ENCODE measurements at places on chromosomes 1 and 21.

DNA sequence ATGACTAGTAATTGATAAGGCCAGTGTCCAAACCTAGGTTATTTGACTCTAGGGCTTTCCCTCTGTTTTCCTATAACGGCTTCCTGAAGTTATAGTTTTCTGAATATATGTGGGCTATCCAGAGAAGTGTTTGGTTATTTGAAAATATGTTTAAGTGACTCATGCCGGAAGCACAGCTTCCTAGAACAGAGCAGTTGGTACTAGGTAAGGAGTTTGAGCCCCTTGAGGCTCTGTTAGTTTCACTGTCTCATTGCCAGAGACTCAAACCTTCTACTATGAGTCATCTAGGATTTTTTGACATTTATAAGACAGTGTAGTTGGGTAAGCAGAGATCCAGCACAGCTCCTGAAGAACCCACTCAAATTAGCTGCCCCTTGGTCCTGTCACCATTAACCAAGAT lies 27.1 kb upstream of the LEPR start:
- no peak for DNase-seq
- peak overlapping the region; percentile 38 for H3K4me3 ChIP-seq

DNA sequence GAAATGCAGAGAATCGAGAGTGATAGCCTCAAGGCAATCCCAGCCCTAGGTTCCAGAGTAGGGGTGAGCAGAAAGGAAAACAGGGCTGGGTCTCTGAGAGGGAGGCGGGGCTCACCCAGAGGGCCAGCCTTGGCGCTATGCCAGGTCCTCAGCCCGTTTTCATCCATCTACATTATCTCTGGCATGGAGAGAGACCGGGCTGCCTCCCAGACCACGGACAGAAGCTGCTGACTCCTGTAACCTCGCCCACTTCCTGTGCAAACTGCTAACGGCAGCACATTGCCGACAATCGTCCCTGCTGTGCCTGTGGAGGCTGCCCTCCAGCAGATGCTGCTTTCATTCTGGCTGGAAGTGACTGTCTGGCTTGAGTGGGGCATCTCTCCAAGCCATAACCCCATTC lies 569.1 kb downstream of the NPHP4 start:
- peak; percentile 50 for DNase-seq
- no peaks in the 10 kb centered on the region for H3K36me3 ChIP-seq
- H3K4me1 ChIP-seq: peaks cover 15% of the 10 kb centered on the region
- peaks cover 31% of the 10 kb centered on the region for H3K27me3 ChIP-seq
- H3K4me3 ChIP-seq: peak overlapping the region; percentile 60

DNA sequence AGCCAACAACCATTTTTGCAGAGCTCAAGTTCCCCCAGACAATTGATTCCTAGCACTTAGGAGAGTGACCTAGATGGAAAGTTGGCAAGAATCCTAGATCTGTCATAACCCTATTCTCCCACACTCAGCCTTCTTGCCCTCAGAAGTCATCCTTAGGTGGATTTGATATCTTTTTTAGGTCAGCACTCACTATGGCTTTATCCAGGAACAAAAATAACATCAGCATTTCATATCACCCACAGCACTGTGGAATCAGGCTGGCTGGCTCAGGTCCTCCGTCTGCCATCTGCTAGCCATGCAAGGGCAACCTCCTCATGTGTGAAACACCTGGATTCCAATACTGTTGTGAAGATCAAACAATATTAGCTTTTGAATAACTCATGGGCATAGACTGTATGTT lies 6.0 kb downstream of the DPT start:
- peak overlapping the region; percentile 23 for H3K27ac ChIP-seq
- peaks cover 8% of the 10 kb centered on the region for H3K4me1 ChIP-seq
- H3K4me3 ChIP-seq: no peak overlapping the region
- no peak for DNase-seq
- peaks cover 15% of the 10 kb centered on the region for H3K27me3 ChIP-seq

DNA sequence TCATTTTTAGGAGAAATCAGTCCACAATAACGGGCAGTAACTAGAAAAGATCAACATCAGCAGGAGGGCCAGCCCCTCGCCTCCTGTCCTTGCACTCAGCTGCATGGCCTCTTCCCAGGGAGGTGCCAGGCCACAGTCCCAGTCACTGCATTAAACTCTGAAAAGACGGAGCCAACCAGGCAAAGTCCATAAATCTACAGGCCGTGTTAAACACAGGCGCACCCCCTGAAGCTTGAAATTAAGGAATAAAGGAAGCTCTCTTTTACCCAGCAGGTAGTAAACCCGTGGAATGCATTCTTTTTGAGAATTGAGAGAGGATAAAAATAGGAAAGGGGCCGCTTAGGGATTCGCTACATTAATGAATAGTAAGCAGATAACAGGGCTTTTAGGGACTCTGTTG lies 18.4 kb downstream of the H6PD start:
- H3K4me1 ChIP-seq: peaks cover 10% of the 10 kb centered on the region
- peaks cover 2% of the 10 kb centered on the region for H3K36me3 ChIP-seq
- H3K27ac ChIP-seq: no peak overlapping the region
- DNase-seq: no peak
- H3K4me3 ChIP-seq: no peak overlapping the region

- H3K4me3 ChIP-seq: no peak overlapping the region
- DNase-seq: no peak
- no peaks in the 10 kb centered on the region for H3K4me1 ChIP-seq
- no peaks in the 10 kb centered on the region for H3K36me3 ChIP-seq
Observed at GRCh38 chr1:244106837-244107493, 55.9 kb downstream of the ZBTB18 start.

DNA sequence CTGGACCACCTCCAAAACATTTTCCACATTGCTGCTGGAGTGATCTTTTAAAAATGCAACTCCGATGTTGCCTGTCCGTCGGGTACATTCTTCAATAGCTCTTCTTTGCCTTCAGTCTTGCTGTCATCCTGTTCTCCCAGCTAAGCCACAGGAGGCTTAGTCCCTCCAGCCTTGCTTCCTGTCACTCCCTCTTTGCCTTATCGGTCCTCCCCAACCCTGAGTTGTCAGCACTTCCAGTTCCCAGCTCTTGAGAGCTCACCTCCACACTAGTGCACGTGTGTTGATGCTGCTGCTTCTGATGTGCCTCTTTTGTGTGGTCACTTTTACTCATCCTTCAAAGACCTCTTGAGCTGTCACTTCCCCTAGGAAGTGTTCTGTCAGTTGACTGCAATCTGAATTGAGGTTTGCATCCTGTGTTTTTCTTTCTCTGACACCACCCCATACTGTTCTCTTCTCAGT lies 15.3 kb downstream of the UCK2 start:
- H3K36me3 ChIP-seq: peaks cover 2% of the 10 kb centered on the region
- peaks cover 39% of the 10 kb centered on the region for H3K4me1 ChIP-seq
- peak overlapping the region; percentile 33 for H3K4me3 ChIP-seq
- no peaks in the 10 kb centered on the region for H3K27me3 ChIP-seq
- no peak for DNase-seq
- no peak overlapping the region for H3K27ac ChIP-seq

GRCh38 chr1:119648620-119649004 lies 546 bp upstream of the ZNF697 start:
- H3K4me1 ChIP-seq: peaks cover 15% of the 10 kb centered on the region
- peak overlapping the region; percentile 76 for H3K4me3 ChIP-seq
- H3K27me3 ChIP-seq: peaks cover 89% of the 10 kb centered on the region
- DNase-seq: no peak
- no peaks in the 10 kb centered on the region for H3K36me3 ChIP-seq
- H3K27ac ChIP-seq: no peak overlapping the region

DNA sequence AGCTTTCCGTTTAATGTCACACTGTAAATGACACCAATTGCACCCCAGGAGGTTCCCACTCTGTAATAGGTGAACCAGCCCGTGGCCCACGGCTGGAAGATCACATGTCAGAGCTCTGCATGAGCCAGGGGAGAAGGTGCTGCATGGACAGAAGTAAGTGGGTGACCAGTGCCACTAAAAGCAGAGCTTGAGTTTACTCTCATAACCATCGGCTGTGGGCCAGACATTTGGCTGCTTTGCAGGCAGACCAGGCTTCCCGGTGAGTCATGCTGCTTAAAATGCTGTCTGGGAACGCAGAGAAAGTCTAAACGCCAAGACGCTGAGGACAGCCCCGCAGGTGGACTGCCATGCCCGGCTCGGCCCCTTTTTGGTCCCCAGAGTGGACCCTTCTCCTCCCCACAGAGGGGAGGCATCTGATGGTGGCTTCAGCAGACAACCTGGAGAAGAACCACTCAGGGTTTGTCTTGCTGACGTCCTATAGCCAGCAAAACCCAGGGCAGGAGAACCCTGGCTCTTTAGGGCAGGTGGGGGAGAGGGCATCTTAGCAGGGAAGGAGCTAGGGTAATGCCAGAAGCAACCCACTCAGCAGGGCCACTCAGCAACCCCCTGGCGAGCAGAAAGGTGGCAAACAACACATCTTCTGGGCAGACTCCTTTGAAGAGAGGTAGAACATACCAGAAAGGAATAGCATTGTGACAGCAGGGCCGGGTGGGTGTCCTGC lies 7.3 kb downstream of the KIAA2013 start:
- no peaks in the 10 kb centered on the region for H3K27me3 ChIP-seq
- DNase-seq: no peak
- no peak overlapping the region for H3K27ac ChIP-seq
- peaks cover 9% of the 10 kb centered on the region for H3K36me3 ChIP-seq
- H3K4me1 ChIP-seq: peaks cover 12% of the 10 kb centered on the region

DNA sequence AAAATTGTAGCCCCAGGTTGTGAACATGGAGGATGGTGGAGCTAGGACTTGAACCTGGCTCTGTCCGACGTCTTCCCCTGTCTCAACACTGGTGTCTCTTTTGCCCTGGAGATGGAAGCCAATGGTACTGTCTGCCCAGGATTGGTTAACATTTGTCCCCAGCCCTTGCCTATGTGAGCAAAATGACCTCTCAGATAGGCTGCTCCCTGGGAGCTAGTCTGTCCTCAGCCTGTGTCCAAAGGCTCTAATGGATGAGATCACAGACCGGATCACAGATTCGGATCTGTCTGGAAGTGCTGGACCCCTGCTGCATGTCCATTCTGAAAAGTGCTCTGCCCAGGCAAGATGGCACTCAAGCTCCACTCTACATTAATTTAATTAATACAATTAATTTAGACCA lies 394.4 kb upstream of the VAMP3 start:
- H3K4me3 ChIP-seq: no peak overlapping the region
- H3K4me1 ChIP-seq: no peaks in the 10 kb centered on the region
- peaks cover 2% of the 10 kb centered on the region for H3K27me3 ChIP-seq
- no peaks in the 10 kb centered on the region for H3K36me3 ChIP-seq
- no peak overlapping the region for H3K27ac ChIP-seq

GRCh38 chr21:29258626-29259338 lies 39.9 kb upstream of the BACH1 start:
- no peak for DNase-seq
- peaks cover 5% of the 10 kb centered on the region for H3K36me3 ChIP-seq
- H3K27me3 ChIP-seq: peaks cover 10% of the 10 kb centered on the region
- no peaks in the 10 kb centered on the region for H3K4me1 ChIP-seq

- no peaks in the 10 kb centered on the region for H3K27me3 ChIP-seq
- H3K4me1 ChIP-seq: no peaks in the 10 kb centered on the region
- no peak for DNase-seq
- H3K27ac ChIP-seq: no peak overlapping the region
- H3K4me3 ChIP-seq: no peak overlapping the region
- no peaks in the 10 kb centered on the region for H3K36me3 ChIP-seq
Observed at GRCh38 chr1:193794239-193794638, 607.8 kb upstream of the B3GALT2 start.

DNA sequence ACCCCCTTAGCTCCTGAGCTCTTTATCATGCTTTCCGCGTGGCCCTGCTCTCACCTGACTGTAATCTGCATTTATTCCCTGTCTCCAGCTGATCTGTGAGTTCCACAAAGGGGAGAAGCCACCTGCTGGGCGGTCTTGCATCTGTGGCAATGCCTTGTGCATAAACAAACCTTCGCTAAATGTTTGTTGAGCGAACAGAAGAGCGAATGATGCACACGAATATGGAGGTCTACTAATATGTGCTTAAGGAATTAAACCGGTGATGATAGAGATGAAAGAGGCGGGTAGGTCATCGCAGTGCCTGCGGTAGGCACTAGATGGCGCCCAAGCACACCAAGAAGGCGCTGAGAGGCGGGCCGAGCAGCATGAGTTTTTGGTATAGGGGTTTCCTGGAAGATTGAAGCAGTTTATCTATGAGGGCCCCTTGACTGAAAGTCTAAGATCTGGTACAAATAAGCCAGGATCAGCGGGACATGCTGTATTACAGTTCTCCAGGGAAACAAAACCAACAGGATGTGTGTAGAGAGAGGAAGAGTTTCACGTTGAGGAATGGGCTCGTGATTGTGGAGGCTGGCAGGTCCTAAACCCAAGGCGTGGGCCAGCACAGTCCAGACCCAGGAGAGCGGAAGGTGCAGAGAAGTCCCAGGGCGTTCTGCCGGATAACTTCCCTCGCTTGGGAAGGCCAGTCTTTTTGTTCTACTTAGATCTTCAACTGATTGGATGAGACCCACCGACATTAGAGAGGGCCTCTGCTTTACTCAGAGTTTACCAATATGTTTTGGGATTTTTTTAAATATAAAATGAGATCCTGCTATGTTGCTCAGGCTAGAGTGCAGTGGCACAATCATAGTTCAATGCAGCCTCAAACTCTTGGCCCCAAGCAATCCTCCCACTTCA lies 34.7 kb downstream of the TOMM20 start:
- H3K4me3 ChIP-seq: peak overlapping the region; percentile 54
- H3K27me3 ChIP-seq: peaks cover 12% of the 10 kb centered on the region
- H3K27ac ChIP-seq: peak overlapping the region; percentile 59
- peaks cover 9% of the 10 kb centered on the region for H3K4me1 ChIP-seq

DNA sequence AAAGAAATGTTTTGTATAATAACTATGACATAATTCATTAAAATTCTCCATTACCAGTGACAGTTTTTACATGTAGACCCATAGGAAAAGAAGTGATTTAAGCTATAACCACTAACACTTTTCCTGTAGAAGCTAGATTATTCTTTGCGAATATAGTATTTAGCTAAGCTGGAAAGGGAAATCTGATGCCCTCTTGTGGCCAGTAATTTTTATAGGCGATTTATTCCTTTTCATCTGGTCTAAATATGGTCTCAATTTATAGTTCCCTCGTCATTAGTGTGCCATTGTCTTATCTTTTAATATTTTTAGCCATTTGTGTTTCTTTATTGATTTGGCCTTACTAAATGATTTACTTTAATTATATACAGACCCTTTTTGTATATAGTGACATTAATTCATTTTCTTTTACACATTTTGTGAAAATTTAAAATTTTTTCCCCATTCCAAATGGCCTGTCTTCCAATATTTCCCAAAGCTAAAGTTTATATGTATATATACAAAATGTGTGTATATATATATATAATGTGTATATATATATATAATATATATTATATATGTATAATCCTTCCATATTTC lies 26.7 kb downstream of the BTG3 start:
- no peaks in the 10 kb centered on the region for H3K27me3 ChIP-seq
- H3K27ac ChIP-seq: no peak overlapping the region
- no peak overlapping the region for H3K4me3 ChIP-seq
- H3K36me3 ChIP-seq: peaks cover 2% of the 10 kb centered on the region

GRCh38 chr1:195241066-195241465 lies 1367.2 kb downstream of the KCNT2 start:
- DNase-seq: no peak
- H3K27ac ChIP-seq: no peak overlapping the region
- no peak overlapping the region for H3K4me3 ChIP-seq
- no peaks in the 10 kb centered on the region for H3K27me3 ChIP-seq
- no peaks in the 10 kb centered on the region for H3K4me1 ChIP-seq
- no peaks in the 10 kb centered on the region for H3K36me3 ChIP-seq

- H3K27ac ChIP-seq: no peak overlapping the region
- H3K27me3 ChIP-seq: no peaks in the 10 kb centered on the region
- peaks cover 18% of the 10 kb centered on the region for H3K36me3 ChIP-seq
- no peak overlapping the region for H3K4me3 ChIP-seq
- peaks cover 17% of the 10 kb centered on the region for H3K4me1 ChIP-seq
- DNase-seq: no peak
Observed at GRCh38 chr1:88875595-88875994, 15.8 kb downstream of the GTF2B start.

Data from activated naive CD8-positive, alpha-beta T cell treated with anti-CD3 and anti-CD28 coated beads, Interleukin-2, amount 10 ng/mL, durations not matched to agents 7 days and 5 days (primary cell).